ENCODE measurements at places on chromosomes 1 and 21.

GRCh38 chr21:35346697-35347096 lies 297.6 kb upstream of the RUNX1 start:
- no peak for DNase-seq

DNA sequence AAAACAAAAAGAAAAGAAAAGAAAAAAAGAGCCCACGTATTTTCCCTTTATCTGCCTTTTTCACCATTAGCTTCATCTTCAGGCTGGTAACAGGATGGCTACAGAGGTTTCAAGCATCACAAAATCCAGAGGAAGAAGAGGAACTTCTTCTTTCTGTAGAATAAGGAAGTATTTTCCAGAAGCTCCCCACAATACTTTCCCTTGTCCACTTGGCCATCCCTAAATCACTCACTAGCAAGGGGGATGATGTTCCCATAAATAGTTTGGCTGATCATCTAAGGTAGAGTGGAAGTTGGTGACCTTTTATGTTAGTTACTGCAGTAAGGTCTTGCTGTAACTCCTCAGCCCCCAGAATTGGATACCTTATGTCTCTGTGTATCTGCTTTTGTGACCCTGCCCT lies 45.1 kb upstream of the RNF11 start:
- no peak for DNase-seq

- DNase-seq, result no peak
Measured at GRCh38 chr1:221855156-221855555, 113.3 kb upstream of the DUSP10 start.

GRCh38 chr21:15063081-15063813 lies 1.6 kb downstream of the NRIP1 start:
- DNase-seq, result peak; percentile 27

GRCh38 chr21:15274701-15275485 lies 210.1 kb upstream of the NRIP1 start:
- DNase-seq, result no peak

DNA sequence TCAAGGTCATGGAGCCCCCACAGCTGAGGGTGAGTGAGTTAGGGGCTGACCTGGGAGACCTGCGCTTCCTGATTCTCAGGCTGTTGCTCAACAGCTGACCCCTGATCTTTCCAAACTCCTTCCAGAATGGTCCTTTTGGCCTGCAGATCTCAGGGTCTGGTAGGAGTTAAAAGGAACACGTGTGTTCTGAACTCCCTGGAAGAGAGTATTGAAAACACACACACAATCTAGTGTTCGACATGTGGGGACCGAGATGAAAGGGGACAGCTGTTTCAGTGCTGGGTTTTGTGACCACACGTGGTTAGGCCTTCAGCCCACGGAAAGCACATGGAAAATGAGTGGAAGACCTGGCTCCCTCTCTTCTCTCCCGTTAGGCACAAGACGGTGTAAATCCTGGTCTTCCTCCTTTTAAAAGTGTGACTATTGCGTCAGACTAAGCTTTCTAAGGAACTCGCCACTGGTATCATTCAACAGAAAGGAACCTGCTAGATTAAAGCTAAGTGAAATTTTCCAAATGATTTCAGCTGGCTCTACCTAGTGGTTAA lies 49.6 kb downstream of the RUNX1 start:
- DNase-seq, result no peak

GRCh38 chr1:192601143-192601542 lies 25.6 kb downstream of the RGS1 start:
- DNase-seq, result peak; percentile 12

DNA sequence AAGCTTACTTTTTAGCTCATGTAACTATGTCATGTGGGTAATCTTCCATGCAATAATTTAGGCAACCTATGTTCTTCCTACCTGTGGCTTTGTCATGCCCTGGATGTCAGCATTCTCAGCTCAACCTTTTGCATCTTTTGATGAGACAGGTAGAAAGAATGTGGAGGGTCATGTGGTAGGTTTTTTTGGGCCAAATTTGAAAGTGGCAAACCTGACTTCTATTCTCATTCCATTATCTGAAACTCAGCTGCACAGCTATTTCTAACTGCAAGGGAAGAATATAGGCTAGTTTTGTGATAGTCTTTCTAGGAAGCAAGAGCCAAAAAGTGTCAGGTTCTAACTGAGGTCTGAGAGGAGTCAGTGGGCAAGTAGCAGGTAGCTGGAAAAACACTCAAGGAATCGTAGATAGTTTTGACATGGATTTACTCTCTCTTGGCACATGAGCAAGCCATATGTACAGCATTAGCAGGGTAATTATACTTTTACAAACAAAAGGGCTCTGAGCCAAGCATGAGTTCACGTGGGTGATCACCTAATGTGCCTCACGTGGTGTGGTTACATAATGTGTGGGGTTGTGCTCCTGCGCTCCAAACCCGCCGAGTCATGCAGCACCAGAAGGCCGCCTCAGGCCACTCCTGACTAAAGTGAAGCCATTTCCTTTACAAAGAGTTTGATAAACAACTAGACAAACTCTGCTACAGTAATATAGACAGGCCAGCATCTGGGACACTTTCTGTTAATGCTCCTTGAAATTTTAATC lies 1013.8 kb downstream of the PLA2G4A start:
- no peak for DNase-seq

GRCh38 chr1:58401991-58402390 lies 144.5 kb downstream of the OMA1 start:
- DNase-seq, result no peak

DNA sequence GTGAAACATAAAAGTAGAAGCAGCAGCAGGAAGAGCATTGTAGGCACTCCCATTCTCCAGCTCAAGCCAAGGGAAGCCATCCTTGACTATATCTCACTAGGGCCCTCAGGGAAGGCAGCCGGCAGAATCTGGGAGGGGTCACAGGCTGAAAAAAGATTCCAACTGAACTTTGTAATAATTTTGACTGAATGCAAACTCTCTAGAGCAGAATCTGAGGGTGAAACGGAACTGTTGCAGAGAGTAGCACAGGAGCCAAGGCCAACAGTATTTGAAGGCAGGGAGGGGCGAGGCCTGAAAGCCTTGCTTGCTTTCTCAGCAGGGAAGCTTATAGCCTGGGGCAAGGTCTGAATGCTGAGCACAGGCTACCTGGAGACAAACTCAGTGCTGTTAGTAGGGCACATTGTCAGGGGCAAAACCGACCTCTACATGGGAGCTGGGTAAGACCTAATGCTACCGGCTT lies 180.6 kb downstream of the COL24A1 start:
- DNase-seq, result no peak

DNA sequence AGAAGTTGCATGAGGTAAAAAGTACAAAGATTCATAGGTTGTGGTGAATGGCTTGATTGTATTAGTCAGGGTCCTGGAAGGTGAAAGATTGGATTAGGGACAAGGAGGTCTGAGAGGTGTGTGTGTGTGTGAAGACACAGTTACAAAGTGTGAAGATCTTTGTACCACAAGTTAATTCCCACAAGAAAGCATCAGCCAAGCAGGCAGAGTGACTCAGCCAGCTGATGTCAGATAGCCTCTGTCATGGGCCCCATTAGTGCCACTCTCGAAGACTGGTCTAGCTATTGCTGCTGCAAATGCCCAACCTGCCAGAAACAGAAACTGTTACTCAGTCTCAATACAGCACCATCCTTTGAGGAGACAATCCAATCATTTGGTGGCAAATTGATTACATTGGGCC lies 96.5 kb downstream of the DTL start:
- no peak for DNase-seq

All from GM20000 (cell line).